ENCODE measurements at places on chromosomes 1 and 21.

- peak; percentile 72 for DNase-seq
Measured at GRCh38 chr1:29235955-29236711, at the start of gene PTPRU. TSS of gene PTPRU (plus strand) at chr1:29236522. CDS start at chr1:29236645, 123 bp downstream.

GRCh38 chr1:64775113-64775512, 30.2 kb downstream of the RAVER2 start:
- DNase-seq: no peak

DNA sequence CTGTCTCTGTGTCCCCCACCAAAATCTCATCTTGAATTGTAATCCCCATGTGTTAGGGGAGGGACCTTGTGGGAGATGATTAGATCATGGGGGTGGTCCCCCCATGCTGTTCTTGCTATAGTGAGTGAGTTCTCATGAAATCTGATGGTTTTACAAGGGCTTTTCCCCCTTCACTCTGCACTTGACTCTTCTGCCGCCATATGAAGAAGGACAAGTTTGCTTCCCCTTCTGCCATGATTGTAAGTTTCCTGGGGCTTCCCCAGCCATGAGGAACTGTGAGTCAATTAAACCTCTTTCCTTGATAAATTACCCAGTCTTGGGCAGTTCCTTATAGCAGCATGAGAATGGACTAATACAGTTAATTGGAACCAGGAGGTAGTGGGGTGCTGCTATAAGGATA, 137.1 kb upstream of the RAB4A start:
- DNase-seq: no peak

DNA sequence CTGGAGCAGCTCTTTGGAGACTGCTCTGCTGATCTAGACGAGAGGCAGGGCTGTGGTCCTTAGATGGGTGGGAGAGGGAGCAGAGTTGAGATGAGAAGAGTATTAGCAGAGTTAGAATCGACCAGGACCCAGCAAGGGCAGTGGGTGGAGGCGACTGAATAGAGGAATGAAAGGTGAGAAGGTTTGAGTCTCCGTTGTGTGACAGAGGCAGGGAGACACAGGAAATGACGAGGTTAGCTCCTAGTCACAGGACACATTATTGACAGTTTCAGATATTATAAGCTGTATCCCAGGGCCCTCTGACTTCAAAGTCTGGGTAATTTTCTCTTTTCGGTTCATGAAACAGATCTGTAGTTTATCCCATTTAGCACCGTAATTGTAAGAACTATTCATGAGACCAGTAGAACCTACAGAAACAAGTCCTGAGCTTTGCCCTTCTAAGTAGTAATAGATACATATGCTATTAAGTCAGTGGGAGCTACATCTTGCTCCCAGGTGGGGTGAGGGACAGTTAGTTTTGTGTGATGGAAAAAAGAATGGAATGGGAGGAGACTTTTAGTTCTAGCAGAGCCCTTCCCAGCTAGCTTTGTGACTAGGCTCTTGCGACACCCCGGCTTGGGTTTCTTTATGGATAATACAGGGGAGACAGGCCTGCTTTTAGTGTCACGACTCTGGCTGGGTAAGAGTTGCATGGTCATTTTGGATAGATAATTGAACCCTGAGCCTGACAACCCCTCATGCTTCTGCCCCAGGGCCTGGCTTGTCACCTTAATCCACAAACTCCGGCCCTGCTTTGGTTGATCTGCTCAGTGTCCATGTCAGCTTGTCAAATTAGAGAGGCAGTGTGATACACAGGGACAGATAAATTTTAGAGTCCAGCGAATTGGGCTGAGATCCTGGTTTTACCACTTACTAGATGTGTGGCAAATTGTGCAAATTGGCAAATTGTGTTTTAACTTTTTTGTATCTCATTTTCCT, 70.2 kb downstream of the UCK2 start:
- no peak for DNase-seq

GRCh38 chr1:160952129-160952510, 2.5 kb downstream of the ITLN2 start:
- no peak for DNase-seq

DNA sequence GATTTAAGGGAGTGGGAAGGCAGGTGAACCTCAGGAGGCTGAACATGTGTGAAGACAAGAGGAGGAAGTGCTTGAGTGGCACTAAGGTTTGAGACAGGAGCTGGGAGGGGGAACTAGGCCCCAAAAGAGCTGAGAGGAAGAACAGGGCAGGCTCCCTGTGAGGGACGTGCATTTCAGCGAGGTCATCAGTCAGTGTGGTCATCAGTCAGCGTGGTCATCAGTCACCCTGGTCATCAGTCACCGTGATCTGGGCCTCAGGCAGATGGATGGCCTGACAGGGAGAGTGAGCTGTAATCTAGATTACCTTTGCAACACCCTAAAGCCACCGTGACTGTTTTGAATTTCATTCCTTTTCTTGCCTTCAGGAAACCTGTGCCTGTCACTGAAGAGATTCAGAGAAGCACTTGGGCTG, 29.1 kb downstream of the VTCN1 start:
- DNase-seq: no peak

- DNase-seq: no peak
Measured at GRCh38 chr1:9836632-9836960, 12.8 kb upstream of the CLSTN1 start.

GRCh38 chr1:116230712-116231111, 119.5 kb downstream of the MAB21L3 start:
- no peak for DNase-seq

GRCh38 chr21:46154155-46154954, 1.0 kb downstream of the FTCD start:
- no peak for DNase-seq

- DNase-seq: no peak
Measured at GRCh38 chr1:235745503-235746136, 96.0 kb upstream of the GNG4 start.

- no peak for DNase-seq
Measured at GRCh38 chr1:216894494-216894893, 171.3 kb upstream of the ESRRG start.

GRCh38 chr1:89261926-89262515, 10.6 kb downstream of the GBP5 start:
- no peak for DNase-seq

- DNase-seq: no peak
Measured at GRCh38 chr1:67137307-67137753, 2.6 kb upstream of the C1orf141 start.

DNA sequence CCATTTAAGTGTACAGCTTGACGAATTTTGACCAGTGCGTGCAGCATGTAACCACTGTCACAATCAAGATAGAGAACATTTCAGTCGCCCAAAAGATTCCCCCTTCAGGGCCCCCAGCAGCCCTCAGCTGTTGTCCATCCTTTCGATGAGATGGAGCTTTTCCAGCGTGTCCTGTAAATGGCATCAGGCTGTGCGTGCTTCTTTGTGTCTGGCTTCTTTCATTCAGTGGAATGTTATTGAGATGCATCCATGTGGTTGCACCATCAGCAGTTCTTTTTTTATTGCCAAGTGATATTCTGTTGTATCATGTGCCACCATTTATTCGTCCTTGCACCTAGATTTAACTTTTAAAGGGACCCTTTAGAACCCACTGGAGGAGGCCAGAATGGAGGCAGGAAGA, 21.9 kb downstream of the UBE2Q1 start:
- no peak for DNase-seq

- DNase-seq: no peak
Measured at GRCh38 chr1:25020851-25021590, 90.9 kb upstream of the RUNX3 start.

- no peak for DNase-seq
Measured at GRCh38 chr1:159079525-159079924, 3.0 kb upstream of the AIM2 start.

DNA sequence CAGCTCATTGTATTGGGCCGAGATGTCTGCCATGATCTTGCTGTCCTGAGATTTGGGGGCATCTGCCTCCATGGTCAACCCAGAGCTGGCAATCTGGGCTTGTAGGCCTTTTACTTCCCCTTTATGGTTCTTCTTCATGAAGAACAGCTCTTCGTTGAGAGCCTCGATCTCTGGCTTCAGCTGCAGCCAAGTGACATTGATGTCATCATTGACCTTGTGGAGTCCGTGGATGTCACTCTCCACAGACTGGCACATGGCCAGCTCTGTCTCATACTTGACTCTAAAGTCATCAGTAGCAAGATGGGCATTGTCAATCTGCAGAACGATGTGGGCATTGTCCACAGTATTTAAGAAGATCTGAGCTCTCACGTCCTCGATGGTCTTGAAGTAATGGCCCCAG, 29.2 kb downstream of the RAP1A start:
- DNase-seq: no peak

DNA sequence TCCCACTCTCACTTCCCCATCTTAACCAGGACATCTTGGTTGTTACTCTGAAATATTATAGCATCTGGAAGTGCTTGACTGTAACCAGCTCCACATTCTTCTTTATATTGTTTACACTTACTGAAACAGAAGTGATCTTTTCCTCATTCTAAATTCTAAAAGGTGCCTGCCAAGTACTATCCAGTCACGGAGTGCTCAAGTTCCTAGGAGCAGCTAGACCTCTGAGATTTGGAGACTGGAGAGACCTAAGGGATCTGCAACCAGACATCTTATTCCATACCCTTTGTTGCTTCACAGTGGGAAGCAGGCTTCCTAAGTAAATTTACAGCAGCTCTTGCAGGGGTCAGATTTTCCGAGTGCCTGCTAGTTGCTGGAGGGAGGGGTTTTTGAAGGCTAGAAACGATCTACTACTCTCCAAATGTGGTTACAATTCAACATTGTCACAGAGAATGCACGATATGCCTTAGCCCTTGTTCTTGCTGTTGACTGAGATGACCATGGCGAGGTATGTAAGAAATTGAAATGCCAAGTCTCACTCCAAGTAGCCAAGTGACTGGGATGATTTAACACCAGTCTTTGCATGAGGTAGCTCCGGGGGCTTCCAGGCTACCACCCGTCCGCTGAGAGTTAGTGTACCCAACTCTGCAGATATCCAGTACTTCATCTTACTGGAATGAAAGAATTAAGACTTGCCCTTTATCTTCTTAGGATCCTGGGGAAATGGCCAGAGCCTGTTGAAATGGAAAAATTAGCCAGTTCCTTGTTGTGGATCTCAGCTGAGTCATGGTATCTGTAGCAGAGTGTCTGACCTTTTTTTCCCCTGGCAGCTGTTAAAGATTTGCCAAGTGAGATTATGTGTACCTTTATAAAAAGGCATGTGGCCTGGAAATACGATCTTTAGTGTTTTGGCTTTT, 150.8 kb downstream of the MAST2 start:
- DNase-seq: no peak

- DNase-seq: no peak
Measured at GRCh38 chr1:201850053-201850397, 21.1 kb downstream of the IPO9 start.

- DNase-seq: no peak
Measured at GRCh38 chr1:21661886-21662285, 7.3 kb downstream of the RAP1GAP start.

DNA sequence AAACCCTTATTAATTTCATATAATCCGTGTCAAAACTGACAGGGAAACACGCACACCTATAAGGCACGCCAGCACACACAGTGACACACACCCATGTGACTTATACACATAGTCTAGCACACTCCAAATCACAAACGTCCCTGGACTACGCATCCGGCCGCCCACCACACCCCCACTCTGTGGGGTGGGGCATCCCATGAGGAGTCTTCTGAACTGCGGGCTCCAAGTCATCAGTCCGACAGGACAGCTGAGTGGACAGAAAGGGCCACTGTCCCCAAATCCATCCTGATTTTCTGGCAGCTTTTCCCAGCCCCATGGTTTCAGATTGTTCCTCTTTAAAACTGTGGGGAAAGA, 829 bp downstream of the PEA15 start:
- DNase-seq: peak; percentile 48

DNA sequence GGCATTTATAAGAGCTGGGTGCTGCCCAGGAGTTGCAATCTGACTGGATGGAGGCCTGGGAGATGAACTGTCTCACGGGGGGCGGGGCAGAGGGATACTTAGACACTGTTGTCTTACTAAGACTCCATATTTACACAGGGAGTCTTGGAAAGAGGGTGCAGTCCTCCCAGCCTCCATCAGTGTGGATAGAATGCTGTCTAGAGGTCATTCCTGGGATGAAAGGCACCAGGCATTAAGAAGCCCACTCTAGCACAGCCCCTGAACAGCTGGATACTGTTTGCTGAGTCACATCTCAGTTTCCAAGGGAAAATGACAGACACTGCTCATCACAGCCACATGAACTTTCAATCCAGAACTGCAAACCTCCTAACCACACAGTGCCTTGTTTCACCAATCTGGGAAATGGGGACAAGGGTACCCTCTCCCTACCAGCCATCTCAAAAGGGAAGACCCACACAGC, 43.3 kb downstream of the SSBP3 start:
- DNase-seq: no peak

DNA sequence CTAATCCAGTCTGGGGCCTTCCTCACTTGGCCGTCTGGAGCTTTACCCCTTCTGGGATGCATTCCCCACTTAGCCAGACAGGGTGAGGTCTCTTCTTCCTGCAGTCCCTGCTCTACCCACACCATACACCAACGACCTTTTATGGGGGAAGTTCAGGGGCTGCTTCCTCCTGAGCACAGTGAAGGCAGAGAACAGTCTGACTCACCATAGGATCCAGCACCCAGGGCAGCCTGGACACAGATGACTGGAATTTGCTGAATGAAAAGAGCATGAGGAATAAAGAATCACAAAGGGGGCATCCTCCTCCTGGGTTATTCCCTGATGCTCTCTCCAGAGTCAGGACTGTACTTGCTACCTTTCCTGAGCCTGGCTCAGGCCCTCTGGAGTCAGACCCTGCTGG, 4.6 kb upstream of the FOXE3 start:
- DNase-seq: no peak

- no peak for DNase-seq
Measured at GRCh38 chr1:62926681-62927252, 142.8 kb downstream of the ATG4C start.

- DNase-seq: no peak
Measured at GRCh38 chr1:159442428-159442827, 2.9 kb downstream of the OR10J1 start.
